AG04450 (cell line): ENCODE measurements at places on chromosomes 4 and X.

DNA sequence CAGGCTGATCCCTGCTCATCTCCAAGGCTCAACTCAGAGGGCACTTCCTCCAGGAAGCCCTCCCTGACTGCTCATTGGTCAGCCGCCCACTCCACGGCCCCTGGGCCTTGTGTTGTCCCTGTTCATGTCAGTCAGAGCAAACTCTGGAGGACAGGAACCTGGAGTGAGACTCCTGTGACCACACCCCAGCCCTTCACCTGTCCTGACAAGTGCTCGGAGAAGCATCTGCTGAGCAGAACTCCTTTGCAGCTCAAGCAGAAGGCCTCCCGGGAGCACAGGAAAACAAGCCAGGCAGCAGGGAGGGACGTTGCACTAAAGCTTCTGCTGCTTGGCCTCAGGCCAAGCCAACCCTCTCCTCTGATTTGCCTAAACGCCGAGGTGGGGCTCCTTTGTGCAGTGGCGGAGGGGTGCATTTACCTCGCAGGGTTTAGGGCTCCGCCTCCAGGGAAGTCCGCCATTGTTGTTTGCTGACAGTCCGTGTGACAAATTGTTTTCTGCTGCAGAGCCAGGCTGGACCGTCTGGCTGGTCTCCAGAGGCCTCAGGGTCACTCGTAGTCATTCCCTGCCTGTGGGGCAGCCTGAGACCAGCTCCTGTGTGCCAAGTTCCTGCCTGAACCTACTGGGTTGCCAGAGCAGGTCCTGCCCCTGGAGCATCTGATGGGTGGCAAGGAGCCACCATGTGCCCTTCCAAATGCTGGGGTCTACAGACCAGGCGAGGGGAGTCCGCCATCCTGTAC, 61.8 kb downstream of the C4orf50 start:
- no peak for DNase-seq

DNA sequence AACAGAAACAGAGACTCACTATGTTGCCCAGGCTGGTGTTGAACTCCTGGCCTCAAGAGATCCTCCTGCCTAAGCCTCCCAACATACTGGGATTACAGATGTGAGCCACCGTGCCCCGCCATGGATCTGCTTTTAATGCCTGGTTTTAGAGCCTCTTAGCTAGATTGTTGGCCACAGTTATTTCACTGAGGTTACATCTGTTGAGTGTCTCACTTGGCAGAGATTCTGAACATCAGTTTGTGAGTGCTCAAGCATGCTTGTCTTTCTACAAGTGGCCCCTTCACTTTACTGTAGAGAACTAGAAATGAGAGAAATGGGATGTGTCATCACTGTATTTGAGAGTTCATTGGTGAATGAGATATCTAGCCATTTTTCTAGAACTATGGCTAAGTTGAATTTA, 218.5 kb downstream of the APBB2 start:
- DNase-seq, result no peak

GRCh38 chr4:96295143-96295741, 455.3 kb downstream of the PDHA2 start:
- DNase-seq, result no peak

GRCh38 chr4:83261307-83261706, 23.3 kb downstream of the COQ2 start:
- no peak for DNase-seq

GRCh38 chr4:41647383-41647782, 101.1 kb downstream of the PHOX2B start:
- no peak for DNase-seq

- no peak for DNase-seq
These were observed 9.2 kb upstream of the VAMP7 start for GRCh38 chrX:155871934-155872333.

DNA sequence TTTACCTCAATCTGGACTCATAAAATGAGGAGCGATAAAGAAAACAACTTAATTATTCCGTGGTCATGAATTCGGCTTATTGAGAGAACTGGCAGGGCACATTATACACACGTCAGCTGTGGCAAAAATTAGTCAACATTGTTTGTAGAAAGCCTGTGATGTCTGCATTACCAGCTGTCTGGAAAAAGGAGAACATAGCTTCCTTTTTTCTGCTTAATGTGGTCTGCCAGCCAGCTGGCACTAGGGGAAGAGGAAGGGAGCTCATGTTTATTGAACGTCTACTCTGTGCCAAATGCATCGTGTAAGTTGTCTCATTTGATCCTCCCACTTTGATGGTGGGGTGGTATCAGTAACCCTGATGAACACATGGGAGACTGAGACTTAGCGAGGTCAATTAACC, 367.6 kb downstream of the ARHGAP24 start:
- DNase-seq, result no peak
